Calu3 (cell line): ENCODE measurements at places on chromosomes 7 and 10.
A peak's percentile ranks its signal among the peaks of the same experiment; 100 is the strongest.

GRCh38 chr10:38027986-38028385, 17.5 kb downstream of the ZNF33A start:
- H3K27me3 ChIP-seq = no peaks in the 10 kb centered on the region
- H3K27ac ChIP-seq = no peak overlapping the region
- peaks cover 43% of the 10 kb centered on the region for H3K36me3 ChIP-seq
- H3K4me3 ChIP-seq = no peak overlapping the region
- no peak for DNase-seq

GRCh38 chr10:107118866-107119265, 45.6 kb downstream of the SORCS1 start:
- no peaks in the 10 kb centered on the region for H3K4me1 ChIP-seq
- no peak overlapping the region for H3K4me3 ChIP-seq
- H3K36me3 ChIP-seq = no peaks in the 10 kb centered on the region

DNA sequence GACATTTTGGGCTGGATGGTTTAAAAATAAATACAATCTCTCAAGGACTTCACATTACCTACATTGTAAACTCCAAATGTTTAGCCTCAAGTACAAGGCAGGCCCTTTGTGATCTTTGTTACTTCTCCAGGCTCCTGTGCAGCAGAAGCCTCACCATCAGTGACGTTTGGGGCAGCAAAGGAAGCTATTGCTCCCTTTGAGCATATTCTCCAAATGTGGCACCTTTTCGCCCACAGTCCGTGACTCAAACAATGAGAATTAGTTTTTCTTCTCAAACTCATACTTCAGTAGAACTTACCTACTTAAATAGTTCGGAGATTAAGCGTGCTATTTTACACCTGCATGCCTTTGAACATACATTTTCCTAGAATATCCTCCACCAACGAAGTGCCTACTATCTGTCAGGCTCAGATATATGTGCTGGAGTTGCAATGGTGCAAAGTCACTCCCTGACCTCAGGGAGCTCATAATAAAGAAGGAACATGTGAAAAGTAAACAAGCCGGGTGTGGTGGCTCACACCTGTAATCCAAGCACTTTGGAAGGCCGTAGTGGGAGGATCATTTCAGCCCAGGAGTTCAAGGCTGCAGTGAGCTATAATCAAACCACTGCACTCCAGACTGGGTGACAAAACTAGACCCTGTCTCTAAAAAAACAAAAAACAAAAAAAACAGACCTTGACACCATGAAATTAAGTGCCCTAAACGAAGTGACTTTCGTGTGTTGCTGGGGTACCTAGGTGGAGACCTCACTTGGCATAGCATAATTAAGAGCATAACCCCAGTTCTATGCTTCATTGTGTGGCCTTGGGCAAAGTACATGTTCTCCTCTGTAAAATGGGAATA, 1.2 kb upstream of the ABCF2 start:
- peak overlapping the region; percentile 88 for H3K4me3 ChIP-seq
- no peaks in the 10 kb centered on the region for H3K27me3 ChIP-seq
- H3K27ac ChIP-seq = peak overlapping the region; percentile 87
- peaks cover 23% of the 10 kb centered on the region for H3K4me1 ChIP-seq
- DNase-seq = no peak
- H3K36me3 ChIP-seq = peaks cover 53% of the 10 kb centered on the region

- no peak overlapping the region for H3K27ac ChIP-seq
- no peak for DNase-seq
- no peaks in the 10 kb centered on the region for H3K4me1 ChIP-seq
Observed at GRCh38 chr7:38367301-38367890, 94.0 kb upstream of the TARP start.

- peak; percentile 65 for DNase-seq
- H3K36me3 ChIP-seq = no peaks in the 10 kb centered on the region
- no peaks in the 10 kb centered on the region for H3K27me3 ChIP-seq
- H3K4me3 ChIP-seq = no peak overlapping the region
Observed at GRCh38 chr10:29120216-29120615, 168.7 kb upstream of the LYZL1 start.

- H3K36me3 ChIP-seq = peaks cover 12% of the 10 kb centered on the region
- DNase-seq = no peak
- H3K27me3 ChIP-seq = peaks cover 34% of the 10 kb centered on the region
- no peak overlapping the region for H3K4me3 ChIP-seq
Observed at GRCh38 chr7:140225562-140226249, 48.9 kb upstream of the KDM7A start.

GRCh38 chr7:80781146-80781545, 137.7 kb downstream of the SEMA3C start:
- H3K27me3 ChIP-seq = no peaks in the 10 kb centered on the region
- H3K36me3 ChIP-seq = peaks cover 8% of the 10 kb centered on the region
- H3K4me1 ChIP-seq = peaks cover 15% of the 10 kb centered on the region
- no peak for DNase-seq
- no peak overlapping the region for H3K27ac ChIP-seq

DNA sequence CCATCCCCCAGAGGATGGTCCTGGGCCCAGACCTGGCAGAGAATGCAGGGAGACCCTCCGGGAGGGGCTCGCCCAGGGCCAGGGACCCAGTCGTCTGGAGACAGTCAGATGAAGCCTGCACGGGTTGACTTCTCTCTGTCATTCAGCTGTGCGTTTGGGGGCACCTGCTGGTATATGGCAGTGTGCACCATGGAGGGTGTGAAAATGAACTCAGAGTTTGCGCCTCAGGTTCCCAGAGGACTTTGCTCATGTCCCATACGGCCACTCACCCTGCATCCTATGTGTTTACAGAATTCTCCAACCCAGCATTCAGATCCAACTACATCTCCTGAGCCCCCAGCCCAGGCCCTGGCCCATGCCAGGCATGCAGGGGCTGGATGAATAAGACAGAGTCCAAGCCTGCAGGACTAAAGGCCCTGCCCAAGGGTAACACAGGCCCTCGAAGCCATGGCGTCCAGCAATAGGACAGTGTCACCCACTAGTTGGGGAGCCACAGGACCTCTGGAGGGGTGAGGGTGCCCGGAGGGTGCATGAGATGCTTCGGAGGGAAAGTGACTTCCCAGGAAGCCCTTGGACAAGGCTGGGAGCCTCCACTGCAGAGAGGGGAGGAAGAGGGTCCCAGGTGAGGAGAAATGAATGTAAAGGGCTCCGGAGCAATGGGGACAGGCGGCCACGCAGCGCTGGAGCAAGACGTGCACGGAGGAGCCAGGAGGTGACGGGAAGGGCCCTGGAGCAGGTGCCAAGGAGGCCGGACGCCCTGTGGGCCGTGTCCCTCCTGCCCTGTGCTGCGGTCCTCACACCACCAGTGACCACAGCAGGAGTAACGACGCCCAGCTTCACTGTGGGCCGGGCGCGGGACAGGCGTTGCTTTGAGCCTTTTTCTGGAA, 36.3 kb downstream of the CALML3 start:
- no peaks in the 10 kb centered on the region for H3K27me3 ChIP-seq
- H3K36me3 ChIP-seq = no peaks in the 10 kb centered on the region
- no peak overlapping the region for H3K4me3 ChIP-seq
- H3K4me1 ChIP-seq = peaks cover 23% of the 10 kb centered on the region
- no peak for DNase-seq
- no peak overlapping the region for H3K27ac ChIP-seq

GRCh38 chr7:101488826-101489572, 126.3 kb downstream of the COL26A1 start:
- H3K4me3 ChIP-seq = no peak overlapping the region
- H3K36me3 ChIP-seq = no peaks in the 10 kb centered on the region
- H3K27ac ChIP-seq = no peak overlapping the region
- no peaks in the 10 kb centered on the region for H3K4me1 ChIP-seq

GRCh38 chr7:100367676-100368613, 5.3 kb upstream of the PILRA start:
- H3K4me1 ChIP-seq = no peaks in the 10 kb centered on the region
- H3K27me3 ChIP-seq = no peaks in the 10 kb centered on the region
- DNase-seq = no peak
- H3K4me3 ChIP-seq = no peak overlapping the region
- H3K27ac ChIP-seq = no peak overlapping the region
- peaks cover 46% of the 10 kb centered on the region for H3K36me3 ChIP-seq

GRCh38 chr10:60828489-60828852, 50.2 kb downstream of the CDK1 start:
- no peak overlapping the region for H3K27ac ChIP-seq
- peaks cover 12% of the 10 kb centered on the region for H3K4me1 ChIP-seq
- no peak overlapping the region for H3K4me3 ChIP-seq
